ENCODE measurements at places on chromosomes 7 and 10. TPM values are rescaled to one million over a fixed set of nuclear protein-coding genes. Genes with fewer than 3 reads are reported as not detected.

DNA sequence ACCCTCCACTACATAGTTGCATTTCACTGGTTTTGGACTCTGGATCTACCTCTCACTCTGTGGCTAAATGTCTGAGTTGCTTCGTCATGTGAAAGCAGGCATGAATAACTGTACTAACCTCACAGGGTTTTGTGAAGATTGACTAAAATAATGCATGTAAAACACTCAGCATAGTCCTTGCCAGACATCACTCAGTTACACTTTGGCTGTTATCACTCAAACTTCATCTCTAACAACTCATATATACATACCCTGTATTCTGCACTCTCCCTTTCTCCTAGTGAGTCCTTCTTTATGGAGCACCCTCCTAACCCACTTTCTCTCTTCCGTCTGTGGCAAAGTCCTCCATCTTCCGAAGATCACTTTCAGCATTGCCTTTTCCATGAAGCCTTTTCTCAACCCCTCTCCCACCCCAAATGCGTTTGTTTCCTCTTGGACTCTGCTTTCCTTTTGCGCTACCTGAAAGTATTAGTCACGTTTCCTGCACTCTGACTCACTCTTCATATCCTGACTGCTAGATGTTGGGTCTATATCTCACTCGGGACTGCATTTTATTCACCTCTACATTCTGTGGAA, 72.6 kb downstream of the OSBPL3 start:
- peak; percentile 76 for DNase-seq

- DNase-seq, result no peak
Observed at GRCh38 chr7:12504149-12504548, 66.4 kb upstream of the SCIN start.

The TFPI2 gene
- not detected for total RNA-seq

DNA sequence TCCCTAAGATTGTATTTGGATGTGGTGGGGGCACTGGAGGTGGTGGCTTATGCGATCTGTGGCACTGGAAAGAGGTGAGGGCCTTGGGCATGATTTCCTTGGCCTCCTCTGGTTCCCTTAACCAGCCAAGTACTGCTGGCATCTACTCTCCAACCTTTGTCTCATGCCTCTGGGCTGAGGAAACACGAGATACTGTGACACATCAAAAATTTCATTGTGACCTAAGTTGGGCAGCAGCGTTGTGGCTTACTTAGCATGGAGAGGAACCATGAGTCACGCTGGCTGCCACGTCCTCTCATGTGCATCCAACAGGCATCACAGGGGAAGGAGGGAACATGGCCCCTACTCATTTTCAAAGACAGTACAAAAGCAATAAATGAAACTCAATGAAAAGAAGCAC, 29.7 kb upstream of the GSDME start:
- DNase-seq, result no peak

- DNase-seq, result no peak
Observed at GRCh38 chr10:123888256-123888655, 3.4 kb downstream of the CPXM2 start.

- DNase-seq, result no peak
Observed at GRCh38 chr10:101020427-101021075, 10.4 kb downstream of the PDZD7 start.

GRCh38 chr10:86992456-86992855, 24.2 kb downstream of the ADIRF start:
- no peak for DNase-seq

- no peak for DNase-seq
Observed at GRCh38 chr7:20193873-20194272, 23.3 kb downstream of the MACC1 start.

The RAB19 gene
- 3.2 TPM for total RNA-seq

GRCh38 chr7:97381815-97382554, 264.5 kb downstream of the SDHAF3 start:
- DNase-seq, result no peak

DNA sequence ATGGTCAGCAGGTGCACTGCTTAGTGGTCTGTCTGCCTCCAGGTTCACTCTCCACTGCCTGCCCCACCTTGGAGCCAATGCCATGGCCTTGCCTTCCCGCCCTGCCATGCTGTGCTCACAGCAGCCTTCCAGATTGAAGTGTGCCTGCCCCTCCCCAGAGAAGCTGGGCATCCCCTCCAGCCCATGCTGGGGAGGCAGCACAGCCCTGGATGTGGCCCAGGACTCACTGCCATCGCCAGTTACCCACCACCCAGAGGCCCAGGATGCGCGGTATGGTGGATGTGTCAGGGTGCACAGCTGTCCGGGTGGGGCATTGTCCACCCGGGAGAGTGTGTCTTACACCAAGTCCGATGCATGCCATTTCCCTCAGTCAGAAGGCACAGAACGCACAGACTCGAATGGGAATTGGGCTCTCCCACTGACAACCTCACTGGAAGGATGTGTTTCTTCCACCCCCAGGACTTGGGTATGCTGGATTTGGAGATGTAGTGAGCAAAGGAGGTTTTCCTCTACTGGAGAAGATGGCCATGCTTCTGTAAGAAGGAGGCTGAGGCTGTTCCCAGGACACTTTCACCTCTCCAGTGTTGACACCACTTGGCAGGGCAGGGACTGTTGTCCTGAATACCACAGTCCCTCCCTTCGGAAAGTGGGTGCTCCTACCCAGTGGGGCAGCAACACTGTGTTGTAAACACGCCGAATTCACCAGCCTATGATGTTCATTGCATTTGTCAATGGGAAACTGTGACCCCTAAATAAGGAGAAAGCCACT, 122.0 kb downstream of the ADARB2 start:
- no peak for DNase-seq

- no peak for DNase-seq
Observed at GRCh38 chr7:29410996-29411395, 152.6 kb upstream of the PRR15 start.

The TMEM26 gene
- total RNA-seq, result not detected

- no peak for DNase-seq
Observed at GRCh38 chr7:3349126-3349525, 48.1 kb downstream of the SDK1 start.

GRCh38 chr7:70787771-70788170, 344.2 kb upstream of the GALNT17 start:
- no peak for DNase-seq

DNA sequence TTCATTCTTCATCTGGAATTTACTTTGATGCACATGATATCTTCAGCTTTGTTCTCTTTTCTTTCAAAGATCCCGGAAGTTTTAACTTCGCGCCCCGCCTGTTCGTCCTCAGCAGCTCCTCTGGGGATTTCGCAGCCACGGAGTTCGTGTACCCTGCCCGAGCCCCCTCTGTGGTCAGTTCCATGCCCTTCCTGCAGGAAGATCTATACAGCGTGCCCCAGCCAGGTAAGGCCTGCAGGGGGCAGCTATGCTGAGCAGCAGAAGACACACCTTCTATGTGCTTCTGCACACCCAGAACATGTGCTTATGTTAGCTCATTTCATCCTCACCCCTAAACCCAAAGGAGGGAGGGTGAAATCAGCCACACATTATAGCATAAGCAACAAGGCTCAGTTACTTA, 79.7 kb upstream of the LYZL2 start:
- DNase-seq, result no peak

- DNase-seq, result no peak
Observed at GRCh38 chr7:98281757-98282606, 496 bp downstream of the BRI3 start.

- no peak for DNase-seq
Observed at GRCh38 chr10:1782841-1783240, 45.5 kb upstream of the ADARB2 start.

The SLK gene
- total RNA-seq, result 31.1 TPM

The GJD4 gene
- not detected for total RNA-seq

The ZNF853 gene
- total RNA-seq, result 2.2 TPM

DNA sequence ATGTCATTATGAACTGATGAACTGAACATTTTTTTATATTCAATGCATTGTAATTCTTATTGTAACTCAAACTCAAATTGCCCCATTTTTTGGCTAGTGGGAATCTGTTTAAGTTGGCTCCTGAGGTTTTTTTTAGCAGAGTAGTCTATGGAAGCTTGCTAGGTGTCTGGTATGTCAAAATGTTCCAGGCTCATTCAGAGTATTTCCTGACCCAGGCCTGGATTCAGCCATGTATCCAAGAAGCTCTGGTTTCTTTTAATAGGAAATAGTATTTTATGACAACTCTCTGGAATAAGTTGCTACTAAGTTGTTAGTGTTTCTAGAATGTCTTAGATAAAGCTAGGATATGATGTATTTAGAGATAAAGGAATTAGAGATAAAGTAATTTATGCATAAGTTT, 288.0 kb downstream of the ARL4A start:
- no peak for DNase-seq

GRCh38 chr10:114046087-114046458, 2.4 kb downstream of the ADRB1 start:
- no peak for DNase-seq

GRCh38 chr7:54360075-54360840, 181.9 kb upstream of the VSTM2A start:
- no peak for DNase-seq

The AGR3 gene
- not detected for total RNA-seq

GRCh38 chr7:8389593-8390261, 43.7 kb upstream of the NXPH1 start:
- no peak for DNase-seq

DNA sequence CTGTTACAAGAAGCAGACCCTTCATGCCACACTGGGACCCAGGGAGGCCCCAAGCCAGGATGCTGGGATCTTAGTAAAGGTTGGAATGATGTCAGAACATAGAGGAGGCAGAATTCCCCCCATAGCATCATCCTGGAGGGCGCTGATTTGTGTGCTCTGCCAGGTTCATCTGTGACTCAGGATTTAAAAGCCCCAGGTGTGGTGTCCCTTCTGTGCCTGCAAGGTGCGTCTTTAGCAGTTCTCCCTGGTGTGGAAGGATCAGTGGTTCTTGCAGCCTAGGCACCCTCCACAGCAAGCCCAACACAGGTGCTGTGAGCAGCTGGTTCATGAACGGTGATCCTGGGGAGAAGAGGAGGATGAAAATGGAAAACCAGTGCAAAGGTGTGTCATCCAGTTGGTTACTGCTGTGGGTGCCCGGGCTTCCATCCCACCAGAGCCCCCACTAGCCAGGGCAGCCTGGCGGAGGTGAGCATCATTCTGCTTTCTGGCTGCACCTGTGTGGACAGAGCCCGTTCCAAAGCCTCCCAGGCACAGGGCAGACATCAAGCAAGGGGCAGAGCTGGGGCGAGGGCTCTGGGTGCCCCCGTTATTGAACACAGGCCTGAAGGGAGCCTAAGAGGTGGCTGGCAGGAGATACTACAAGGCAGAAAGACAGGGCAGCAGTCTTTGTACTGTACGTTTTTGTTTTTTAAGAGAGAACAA, 49.5 kb downstream of the IKZF1 start:
- DNase-seq, result peak; percentile 60

GRCh38 chr10:123044391-123044790, 35.6 kb downstream of the ACADSB start:
- no peak for DNase-seq

DNA sequence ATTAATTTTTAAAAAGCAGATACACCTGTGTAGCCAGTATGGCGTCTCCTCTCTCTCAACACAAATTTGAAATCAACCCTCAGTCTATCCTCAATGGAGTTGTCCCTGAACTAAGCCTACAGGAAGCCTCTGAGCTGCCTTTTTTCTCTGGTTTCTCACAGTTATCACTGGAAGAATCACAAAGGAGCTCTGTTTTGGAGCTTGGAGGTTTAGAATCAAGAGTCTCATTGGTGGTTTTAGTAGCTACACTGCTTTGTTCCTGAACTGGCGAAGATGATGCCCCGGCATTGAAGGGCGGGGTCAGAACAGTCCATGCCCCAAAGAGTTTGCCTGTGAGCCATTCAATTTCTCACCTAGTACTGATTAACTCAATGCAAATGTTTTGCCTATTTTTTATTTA, 16.1 kb upstream of the BTRC start:
- DNase-seq, result no peak

The ENKUR gene
- not detected for total RNA-seq

DNA sequence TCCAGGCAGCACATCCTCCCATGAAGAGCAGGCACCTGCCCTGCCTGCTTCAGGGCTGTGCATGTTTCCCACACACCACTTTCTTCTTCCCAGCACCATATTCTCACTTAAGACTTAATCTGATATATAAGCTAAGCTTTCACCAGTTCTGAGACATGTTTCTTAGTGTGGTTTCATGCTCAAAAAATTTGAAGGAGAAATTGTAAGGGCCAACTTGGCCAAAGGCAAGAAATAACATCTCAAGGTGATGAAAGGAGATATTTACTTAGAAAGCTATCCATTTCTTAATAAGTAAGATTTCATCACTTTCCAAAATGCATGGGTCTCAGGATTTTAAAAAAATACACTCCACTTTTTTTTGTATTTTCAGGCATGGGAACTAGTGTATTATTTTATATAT, 468.1 kb upstream of the AKR1E2 start:
- no peak for DNase-seq

The ZDHHC4 gene
- total RNA-seq, result 31.6 TPM

- peak; percentile 61 for DNase-seq
Observed at GRCh38 chr7:36487756-36488336, 98.2 kb downstream of the ANLN start.

Measured in CD4-positive, alpha-beta memory T cell (primary cell).